ENCODE measurements at places on chromosomes 3 and 15. TPM values are rescaled to one million over a fixed set of nuclear protein-coding genes. Genes with fewer than 3 reads are reported as not detected.

GRCh38 chr3:59605318-59605717 lies 555.5 kb upstream of the CFAP20DC start:
- no peak for DNase-seq

DNA sequence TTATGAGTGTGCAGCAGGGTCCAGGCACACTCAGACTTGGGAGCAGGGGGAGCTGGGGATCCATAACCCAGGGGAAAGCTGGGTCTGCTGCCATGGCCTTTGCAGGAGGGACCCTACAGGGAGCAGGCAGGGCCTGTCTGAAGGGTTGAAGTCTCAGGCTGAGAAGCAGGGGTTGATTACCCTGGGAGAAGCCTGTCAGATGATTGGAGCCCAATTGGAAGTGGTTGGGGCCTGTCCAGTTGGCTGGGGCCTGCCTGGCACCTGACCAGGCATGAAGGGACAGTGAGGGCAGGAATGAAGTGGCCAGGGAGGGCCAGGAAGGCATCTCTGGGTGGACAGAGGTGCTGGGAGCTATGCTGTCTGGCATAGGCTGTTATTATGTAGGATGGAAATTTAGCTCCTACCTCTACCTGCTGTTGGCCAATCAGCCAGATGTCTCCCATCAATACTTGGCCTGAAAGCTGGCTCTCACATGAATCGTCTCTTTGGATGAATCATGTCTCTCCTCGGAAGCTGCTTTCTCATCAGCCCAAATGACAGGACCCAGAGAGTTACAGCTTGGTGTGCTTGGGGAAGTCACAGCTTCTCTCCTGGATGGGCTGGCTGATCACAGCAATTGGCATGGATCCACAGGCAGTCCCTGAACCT lies 27.4 kb upstream of the SLCO2A1 start:
- DNase-seq, result no peak

DNA sequence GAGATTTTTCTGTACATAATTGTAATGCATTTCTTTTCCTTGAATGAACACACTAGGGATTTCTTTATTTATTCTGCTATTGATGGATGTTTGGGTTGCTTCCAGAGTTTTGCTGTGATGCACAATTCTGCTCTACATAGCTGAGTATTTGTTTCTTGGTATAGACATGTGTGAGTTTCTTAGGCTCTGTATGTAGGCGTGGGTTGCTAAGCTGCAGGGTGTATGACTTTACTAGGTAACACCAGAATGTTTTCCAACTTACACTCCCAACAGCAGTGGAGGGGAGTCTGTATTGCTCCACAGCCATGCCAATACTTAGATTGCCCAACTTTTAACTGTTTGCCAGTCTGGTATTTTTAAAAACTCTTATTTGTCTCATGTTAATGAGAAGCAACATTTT lies 155.5 kb upstream of the TNIK start:
- no peak for DNase-seq

- no peak for DNase-seq
Measured at GRCh38 chr3:71478568-71478967, 105.0 kb downstream of the FOXP1 start.

GRCh38 chr3:158790901-158791589 lies 10.8 kb upstream of the MFSD1 start:
- no peak for DNase-seq

DNA sequence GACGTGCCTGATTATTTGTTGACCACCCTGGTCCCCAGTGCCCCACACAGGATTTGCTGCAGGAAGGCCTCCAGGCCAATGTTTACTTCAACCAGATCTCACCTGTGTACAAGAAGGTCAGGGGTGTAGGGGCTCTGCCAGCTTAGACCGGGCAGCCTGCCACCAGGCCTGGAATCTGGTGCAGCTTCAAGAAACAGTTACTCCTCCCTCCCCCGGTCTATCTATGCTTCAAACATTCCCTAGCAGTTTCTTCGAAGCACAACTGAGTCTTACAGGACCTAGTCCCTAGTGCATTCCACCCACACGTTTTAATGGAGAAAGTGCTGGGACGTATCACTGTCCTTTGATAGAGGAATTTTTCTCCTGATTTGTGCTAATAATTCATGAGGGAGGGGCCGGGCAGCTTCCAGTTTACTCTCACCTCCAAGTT lies 8.0 kb downstream of the SH3BP5 start:
- no peak for DNase-seq

- no peak for DNase-seq
Measured at GRCh38 chr3:134901461-134901860, 106.4 kb downstream of the EPHB1 start.

Gene HDAC11
- 22.3 TPM for polyA plus RNA-seq

Gene NUP210
- 25.0 TPM for polyA plus RNA-seq
